ENCODE measurements at places on chromosomes 7 and 10. TPM values are rescaled to one million over a fixed set of nuclear protein-coding genes. Genes with fewer than 3 reads are reported as not detected.

The CALML5 gene
- total RNA-seq = not detected

The MMP21 gene
- 0.13 TPM for total RNA-seq

The MEIG1 gene
- 1.1 TPM for total RNA-seq

The EGR2 gene
- 0.13 TPM for total RNA-seq

All from thoracic aorta endothelial cell (primary cell).